ENCODE measurements at places on chromosomes 6 and 20. TPM values are rescaled to one million over a fixed set of nuclear protein-coding genes. Genes with fewer than 3 reads are reported as not detected.

SLC22A16 gene
- total RNA-seq, result not detected

GRCh38 chr6:11495565-11496145 is 41.9 kb upstream of the TMEM170B start:
- DNase-seq, result no peak

GRCh38 chr6:169684056-169684455 is 17.8 kb downstream of the WDR27 start:
- DNase-seq, result no peak

GRCh38 chr6:34205466-34205865 is 31.2 kb upstream of the HMGA1 start:
- DNase-seq, result no peak

ULBP2 gene
- total RNA-seq, result 5.8 TPM

GRCh38 chr20:53502820-53503219 is 90.8 kb downstream of the ZNF217 start:
- DNase-seq, result no peak

ADGRF1 gene
- total RNA-seq, result not detected

WDR27 gene
- total RNA-seq, result 23.4 TPM

PRR3 gene
- 4.0 TPM for total RNA-seq

Measured in pulmonary artery endothelial cell (primary cell).